Peyer's patch (tissue), 4 donors: ENCODE measurements at places on chromosomes 2 and 18.

DNA sequence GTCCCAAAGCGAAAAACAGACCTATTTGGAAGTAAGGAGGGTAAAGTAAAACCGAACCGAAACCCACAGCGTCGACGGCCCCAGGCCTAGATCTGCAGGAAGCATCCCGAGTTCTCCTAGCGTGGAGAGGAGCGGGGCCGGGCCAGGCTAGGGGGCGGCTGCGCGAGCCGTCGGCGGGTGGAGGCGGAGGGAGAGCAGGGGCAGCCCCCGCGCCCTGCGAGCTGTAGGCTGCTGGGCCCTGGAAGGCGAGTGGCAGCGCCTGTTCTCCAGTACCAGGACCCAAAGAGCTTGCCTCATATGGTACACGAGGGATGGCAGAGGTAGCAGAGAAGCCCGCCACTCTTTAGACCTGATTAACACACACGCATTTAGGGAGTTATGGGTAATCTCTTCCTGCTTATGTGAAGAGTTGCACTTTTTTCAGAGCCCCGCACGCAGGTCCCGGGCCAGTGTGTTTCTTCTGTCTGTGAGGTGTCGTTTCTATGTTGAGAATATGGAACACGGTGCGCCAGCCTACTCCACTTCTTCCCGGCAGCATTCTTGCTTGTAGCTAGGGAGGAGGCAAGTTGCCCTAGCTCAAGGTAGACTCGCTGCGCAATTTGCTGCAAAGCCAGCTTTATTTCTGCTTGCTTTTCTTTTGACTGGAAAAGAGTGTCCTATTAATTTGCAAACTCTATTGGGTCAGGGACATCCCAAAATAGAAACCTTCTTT, 71.1 kb downstream of the ARHGEF33 start:
- no peak for DNase-seq

- DNase-seq: no peak
These were observed 43.9 kb upstream of the SGPP2 start for GRCh38 chr2:222380456-222380855.

GRCh38 chr2:116716444-116716843, 1098.0 kb upstream of the DDX18 start:
- no peak for DNase-seq

- DNase-seq: peak; percentile 58
These were observed 847 bp downstream of the SERPINE2 start for GRCh38 chr2:224038049-224038829.

DNA sequence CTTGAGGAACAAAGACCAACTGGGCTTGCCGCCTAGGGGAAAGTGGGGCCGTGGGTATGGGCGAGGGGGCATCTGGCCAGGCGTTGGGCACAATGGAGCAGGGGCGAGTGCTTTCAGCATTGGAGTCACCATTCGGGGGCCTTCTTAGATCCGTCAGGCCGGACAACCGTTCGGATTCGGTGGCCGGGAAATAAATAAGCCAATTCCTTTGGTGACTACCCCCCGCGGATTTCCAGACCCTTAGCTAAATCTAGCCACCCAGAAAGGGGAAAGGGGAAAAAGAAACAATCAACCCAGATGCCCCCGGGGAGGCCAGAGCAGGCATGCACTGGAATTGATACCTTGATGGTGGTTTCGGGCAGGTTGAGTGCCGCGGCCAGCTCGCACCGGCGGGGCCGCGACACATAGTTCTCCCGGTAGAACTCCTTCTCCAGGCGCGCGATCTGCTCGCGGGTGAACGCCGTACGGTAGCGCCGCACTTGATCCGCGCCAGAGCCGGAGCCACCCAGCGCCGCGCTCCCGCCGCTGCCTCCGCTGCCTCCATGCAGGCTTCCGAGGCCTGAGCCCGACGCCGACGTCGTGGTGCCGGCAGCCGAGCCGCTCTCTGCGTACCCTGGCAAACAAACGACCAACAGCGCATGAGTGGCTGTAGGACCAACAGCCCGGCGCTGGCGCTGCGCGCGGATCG, 1.8 kb downstream of the EVX2 start:
- DNase-seq: no peak

DNA sequence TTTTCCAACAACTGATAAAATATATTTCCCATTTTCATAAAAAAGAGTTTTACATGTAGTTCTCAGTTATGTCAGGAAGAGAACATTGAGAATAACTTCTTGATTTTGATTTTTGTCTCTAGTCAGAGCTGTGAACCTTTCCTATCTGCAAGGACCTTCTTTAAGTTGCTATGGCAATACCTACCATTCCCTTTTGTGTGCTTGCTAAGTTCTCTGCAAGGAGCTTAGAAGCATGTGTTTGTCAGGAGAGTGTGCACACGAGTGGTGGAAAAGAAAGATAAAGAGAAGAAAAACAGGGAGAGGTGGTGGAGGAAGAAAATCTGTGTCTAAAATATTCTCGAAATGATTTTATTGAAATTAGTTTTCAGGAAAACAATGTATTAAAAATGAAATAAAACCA, 140.3 kb upstream of the SLC8A1 start:
- no peak for DNase-seq

- no peak for DNase-seq
These were observed 312.2 kb downstream of the SLC4A3 start for GRCh38 chr2:219939647-219940046.

GRCh38 chr2:23706613-23707078, 220.3 kb downstream of the ATAD2B start:
- no peak for DNase-seq

GRCh38 chr18:55119434-55119833, 160.2 kb upstream of the CCDC68 start:
- DNase-seq: no peak

DNA sequence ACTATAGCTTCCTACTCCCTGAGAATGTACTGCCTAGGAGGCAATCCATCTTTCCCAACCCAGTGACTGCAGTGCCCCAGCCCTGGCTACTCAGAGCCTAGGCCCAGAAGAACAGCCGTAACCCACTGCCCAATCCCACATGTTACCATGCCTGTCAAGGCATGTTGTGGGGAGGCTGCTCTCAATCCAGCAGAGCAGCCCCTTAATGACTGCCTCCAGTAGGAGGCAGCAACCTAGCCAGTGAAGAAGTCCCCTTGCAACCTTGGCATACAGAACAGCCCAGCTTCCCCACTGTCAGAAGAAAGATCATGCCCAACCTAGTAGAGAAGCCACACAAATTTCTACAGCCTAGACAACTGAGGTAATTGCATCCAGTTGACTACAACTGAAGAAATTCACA, 44.2 kb upstream of the CDH7 start:
- no peak for DNase-seq

DNA sequence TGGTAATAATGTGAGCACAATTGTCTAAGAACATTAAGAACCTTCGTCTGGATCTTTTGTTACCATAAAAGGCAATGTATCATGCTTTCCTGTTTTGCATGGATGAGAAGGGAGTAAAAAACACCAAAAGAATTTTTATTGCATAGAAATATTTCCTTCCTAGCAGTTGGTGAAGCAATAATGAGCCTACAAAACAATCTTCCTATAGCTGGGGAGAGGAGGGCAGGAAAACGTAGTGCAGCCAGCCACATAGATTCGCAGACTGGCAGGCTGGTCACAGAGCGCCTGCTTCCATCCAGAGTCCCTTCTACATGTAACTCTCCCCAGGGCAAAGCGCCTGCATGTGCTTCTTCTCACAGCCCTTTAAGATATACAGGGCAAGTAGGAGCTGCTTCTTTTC, 190.4 kb downstream of the BABAM2 start:
- peak; percentile 43 for DNase-seq

GRCh38 chr2:128511731-128512378, 193.2 kb upstream of the HS6ST1 start:
- no peak for DNase-seq

GRCh38 chr2:64145119-64145518, 899 bp upstream of the PELI1 start:
- no peak for DNase-seq

DNA sequence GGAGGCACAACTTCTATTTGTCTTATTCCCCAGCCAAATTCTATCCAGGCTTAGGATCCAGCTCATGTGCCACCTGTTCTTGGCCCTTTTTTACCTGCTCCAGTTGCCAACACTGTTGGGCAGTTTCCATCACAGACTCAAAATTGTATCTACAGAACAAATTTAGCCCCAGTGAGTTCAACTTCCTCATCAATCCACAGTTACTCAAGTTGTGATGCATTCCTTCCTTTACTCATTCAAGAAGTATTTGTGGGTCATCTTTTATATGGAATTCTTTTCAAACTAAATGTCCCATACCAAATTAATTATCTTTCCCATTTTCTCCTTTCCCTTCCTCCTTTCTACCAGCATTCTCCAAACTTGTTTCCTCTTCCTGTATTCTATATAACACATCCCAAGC, 12.7 kb upstream of the DDX18 start:
- no peak for DNase-seq

DNA sequence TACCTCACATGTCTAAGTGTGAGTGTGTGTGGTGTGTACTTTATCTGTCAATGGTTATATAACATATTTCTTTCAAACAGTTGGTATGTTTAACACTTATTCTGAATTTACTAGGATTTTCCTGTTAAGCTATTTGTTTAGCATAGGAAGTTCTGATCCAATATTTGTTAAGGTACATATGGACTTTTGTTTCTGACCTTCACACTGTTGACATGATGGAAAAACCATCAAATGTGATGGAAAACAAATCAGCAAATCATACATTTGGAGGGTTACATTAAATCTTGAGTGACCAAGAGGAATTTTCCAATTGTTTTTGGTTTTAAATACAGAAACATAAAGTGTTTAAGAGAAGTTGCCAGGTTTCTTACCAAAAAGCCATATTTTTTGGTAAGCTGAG, 638.9 kb downstream of the STK39 start:
- DNase-seq: no peak

DNA sequence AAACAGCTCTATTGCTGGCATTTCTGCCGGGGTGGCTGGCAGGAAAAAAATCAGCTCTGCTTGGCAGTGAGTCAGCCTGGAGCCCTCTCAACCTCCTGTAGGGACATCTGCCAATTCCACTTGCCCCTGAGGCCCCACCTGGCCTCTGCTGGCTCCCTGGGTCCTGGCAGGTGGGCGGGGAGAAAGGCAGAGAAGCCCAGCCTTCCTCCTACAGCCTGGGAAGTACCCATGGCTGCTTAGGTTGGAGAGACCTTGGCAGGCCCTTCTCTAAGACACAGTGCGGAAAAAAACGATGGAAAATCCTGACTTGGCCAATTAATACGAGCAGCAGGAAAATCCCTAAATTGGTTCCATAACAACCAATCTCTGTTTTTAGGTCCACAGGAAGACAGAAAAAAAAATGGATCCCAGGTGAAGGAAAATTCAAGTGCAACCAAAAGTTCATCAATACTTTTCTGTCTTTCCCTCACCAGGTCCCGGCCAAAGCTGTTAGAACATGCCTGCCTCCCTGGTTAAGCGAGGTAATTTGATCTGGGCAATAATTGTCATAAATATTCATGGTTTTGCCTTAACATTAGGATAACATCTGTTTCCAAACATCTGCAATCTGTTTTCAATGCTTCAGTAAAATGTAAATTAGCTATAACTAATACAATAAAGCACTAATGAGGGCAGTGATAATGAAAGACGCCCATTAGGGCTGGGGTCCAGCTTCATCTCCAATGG, 245.9 kb downstream of the TFCP2L1 start:
- DNase-seq: no peak

- DNase-seq: peak; percentile 75
These were observed 53.8 kb upstream of the RBM44 start for GRCh38 chr2:237744613-237745249.

DNA sequence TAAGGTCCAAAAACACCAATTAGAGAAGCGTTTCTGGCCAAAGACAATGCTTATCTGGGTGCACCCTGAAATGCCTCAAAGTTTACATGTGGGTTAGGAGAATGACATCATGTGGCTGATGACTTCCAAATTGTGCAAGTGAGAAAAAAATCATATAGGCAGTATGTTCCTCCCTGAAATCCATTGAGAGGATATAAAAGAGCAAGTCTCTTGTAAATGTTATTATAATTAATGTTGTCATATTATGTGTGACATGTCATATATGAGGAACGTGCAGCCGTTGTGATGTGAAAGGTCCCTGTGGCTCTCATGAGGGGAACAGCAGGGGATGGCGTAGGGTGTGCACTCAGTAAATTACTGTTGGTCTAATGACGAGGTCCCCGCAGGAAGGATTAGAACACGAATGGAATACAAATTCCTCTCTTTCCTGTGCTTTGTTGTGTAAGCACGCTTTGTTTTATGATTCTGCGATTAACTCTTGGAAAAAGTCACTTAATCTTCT, 290.8 kb downstream of the PRKCE start:
- DNase-seq: no peak

DNA sequence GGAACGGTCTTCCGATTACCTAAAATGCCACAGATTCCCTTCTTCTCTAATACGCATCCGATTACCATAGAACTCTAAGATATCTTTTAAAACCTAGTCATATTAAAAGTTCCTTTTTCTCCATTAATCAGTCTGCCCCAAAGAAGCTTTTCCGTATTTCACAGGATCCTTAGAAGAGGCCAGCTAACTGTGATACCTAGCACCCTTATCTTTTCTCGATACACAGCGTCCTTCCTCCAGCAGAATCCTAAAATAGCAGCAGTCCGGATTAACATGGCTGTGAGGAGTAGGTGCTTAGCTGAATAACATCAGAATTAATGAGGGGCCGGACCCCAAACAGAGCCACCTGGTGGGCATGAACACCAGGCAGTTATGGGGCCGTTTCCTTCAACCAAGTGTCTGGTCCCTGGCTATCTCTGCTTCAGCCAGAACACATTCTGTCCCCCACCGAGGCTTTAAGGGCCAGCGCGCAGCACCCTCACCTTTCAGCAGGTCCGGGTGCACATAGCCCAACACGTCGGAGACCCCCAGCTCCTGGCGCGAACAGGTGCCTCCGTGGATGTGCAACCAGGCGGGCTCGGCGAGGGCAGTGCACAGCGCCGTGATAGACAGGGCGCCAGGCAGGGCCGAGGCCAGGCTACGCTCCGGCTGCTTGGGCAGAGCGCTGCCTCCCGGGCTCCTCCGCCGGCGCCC, 995 bp downstream of the TMEM127 start:
- peak; percentile 62 for DNase-seq

- no peak for DNase-seq
These were observed 98.5 kb upstream of the DOCK10 start for GRCh38 chr2:225140723-225141122.

- no peak for DNase-seq
These were observed 1943.8 kb upstream of the PIK3C3 start for GRCh38 chr18:40011201-40011600.

GRCh38 chr18:48597110-48597509, 58.3 kb downstream of the CTIF start:
- DNase-seq: no peak

DNA sequence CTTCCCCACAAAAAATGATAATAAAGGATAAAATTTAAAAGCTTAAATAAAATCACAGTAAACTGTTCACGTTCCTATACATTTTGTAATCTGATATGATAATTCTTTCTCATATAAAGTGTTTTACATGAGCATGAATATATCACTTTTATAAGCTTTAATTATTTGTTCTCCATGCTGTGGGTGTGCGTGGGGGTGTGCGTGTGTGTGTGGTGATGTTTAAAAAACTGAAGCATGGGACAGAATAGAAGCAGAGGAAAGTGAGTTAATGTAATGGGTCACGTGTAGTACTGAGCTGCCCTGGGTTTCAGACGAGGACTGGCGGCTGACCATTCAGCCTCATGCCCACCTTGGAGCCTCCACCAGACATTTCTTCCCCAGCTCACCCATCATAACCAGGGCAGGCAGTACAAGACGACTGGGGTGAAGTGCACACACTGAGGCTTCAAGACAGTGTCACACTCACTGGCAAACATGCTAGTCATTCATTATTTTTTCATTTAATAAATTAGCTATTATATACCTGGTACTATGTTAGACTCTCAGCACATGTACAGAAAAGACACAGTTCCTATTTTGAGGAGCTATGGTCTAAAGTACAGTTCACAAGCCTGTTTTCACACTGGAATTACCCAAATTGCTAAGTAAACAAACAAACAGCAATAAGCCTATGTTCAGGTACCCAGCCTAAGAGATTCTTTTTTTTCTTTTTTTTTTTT, 97.2 kb upstream of the LPIN2 start:
- DNase-seq: no peak
